Peyer's patch (tissue), 4 donors: ENCODE measurements at places on chromosomes 7 and 10. TPM values are rescaled to one million over a fixed set of nuclear protein-coding genes. Genes with fewer than 3 reads are reported as not detected.
A peak's percentile ranks its signal among the peaks of the same experiment; 100 is the strongest.

DNA sequence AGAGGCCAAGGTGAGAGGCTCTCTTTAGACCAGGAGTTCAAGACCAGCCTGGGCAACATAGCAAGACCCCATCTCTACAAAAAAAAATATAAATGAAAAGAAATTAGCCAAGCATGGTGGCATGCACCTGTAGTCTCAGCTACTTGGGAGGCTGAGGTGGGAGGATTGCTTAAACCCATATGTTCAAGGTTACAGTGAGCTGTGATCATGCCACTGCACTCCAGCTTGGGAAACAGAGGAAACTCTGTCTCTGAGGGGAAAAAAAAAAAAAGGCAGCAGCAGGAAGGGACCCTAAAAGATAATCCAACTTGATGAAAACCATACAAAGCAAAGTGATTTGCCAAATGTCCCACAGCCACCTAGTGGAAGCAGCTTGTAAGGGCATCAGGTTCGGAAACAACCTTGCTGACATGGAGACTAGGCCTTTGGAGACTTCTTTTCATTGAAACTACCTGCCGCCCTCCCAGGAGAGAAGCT is 15.6 kb upstream of the PBLD start:
- no peak for DNase-seq

DNA sequence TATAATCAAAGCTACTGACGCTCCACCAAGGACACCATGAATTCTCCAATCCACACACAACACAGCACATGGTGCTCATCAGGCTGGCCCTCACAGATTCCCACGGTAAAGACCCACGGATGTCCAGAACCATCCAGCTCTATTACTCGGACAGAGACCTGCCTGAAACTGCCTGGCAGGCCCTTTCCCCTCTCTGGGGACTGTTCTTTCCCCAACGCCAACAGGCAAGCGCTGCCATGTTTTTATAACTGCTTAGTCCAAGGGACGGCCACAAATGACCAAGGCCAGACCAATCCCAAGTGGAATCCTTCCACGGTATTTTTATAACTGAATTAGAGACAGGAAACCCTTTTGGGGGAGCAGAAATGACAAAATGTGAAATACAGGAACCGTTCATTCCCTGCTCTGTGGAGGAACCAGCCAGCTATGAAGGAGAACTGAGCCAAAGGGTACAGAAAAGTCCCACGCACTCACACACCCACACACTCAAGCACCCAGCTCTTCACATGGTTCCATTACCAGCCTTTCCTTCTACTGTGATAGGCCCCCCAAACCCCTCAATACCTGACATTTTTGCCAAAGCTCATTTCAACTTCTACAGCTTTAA is 4.1 kb downstream of the PIP4K2A start:
- no peak for DNase-seq

- DNase-seq: no peak
These were observed 348.8 kb downstream of the SORCS3 start for GRCh38 chr10:104989880-104990279.

- peak; percentile 31 for DNase-seq
These were observed 11.8 kb upstream of the TIAL1 start for GRCh38 chr10:119608316-119609155.

The RASSF4 gene
- 68.5 TPM for total RNA-seq

The SPDYE8 gene
- not detected for total RNA-seq

DNA sequence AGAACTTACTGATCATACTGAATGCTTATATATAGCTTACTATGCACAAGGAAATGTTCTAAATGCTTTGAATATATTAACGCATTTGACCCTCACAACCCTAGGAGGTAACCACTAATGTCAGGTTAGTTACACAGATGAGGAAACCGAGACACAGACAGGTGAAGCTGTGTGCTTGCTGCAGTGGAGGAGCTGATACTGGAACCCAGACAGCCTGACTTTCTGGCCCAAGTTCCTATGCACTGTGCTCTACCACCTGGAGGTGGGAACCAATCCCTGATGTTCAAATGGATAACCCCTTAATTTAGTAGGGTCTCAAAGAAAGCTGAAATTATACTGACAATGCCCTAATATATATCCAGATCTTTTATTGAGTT is 119.6 kb downstream of the SORBS1 start:
- no peak for DNase-seq

- no peak for DNase-seq
These were observed 162.4 kb downstream of the NRF1 start for GRCh38 chr7:129773871-129774270.

DNA sequence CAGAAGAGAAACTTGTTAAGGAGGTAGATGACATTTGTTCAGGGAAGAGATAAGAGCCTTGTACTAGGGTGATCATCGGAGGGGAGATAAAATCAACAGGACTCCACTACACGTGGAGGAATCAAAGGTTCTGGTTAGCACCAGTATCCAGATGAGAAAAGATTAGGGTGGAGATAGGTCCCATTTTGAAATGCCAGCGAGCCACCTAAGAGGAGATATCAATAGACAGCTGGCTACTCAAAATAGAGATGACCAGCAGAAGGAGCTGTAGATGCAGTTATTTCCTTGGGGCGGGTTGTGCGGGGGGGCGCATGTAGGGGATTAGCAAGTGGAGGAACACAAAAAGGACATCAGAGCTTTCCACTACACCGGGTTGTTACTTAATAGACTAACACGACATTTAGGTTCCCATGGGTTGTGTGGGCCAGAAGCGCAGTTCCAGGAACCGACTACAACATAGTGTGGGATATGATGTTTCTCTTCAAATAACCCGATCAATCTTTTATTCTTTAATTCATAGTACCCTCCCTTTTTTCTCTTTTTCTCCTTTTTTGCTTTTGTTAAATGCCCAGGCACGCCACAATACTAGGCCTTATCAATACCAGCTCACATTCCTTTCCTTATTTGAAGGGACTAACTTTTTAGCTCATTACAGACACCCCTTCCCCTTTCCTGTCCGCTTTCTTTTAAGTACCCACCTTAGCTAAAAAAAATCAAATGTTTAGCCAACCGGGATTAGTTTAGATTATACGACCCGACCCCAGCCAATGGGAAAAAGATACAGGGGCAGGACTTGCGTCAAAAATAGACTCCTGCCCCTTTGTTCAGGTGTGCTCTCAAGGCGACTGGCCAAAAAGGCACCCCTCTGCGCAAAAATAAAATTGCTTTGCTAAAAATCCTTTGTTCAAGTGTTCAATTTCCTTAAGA is 2.0 kb upstream of the KIF11 start:
- DNase-seq: peak; percentile 66

DNA sequence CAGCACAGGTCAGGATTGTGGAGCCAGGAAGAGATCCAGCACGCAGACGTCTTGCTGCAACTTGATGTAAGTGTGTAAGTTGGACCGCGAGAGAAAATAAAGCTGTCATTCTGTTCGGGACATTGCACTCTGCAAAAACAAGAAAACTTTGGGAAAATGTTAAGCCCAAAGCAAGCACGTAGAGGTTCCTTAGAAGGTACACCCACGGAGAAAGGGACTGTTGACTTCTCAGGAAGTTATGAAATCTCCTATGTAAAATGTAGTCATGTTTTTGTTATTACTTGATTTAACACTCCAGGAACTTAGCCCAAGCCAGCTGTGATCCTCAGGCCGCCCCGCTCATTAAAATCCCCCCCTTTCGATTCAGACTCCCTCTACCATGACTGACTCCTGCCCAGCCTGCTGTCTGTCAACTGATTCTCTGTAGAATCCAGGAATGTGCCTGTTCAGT is 196.1 kb upstream of the TCF7L2 start:
- DNase-seq: no peak
